ENCODE measurements at places on chromosomes 7 and 10.
A peak's percentile ranks its signal among the peaks of the same experiment; 100 is the strongest.

- no peak for DNase-seq
Observed at GRCh38 chr7:107152011-107152410, 16.8 kb upstream of the HBP1 start.

- no peak for DNase-seq
Observed at GRCh38 chr7:139065323-139065722, 29.5 kb upstream of the ZC3HAV1L start.

DNA sequence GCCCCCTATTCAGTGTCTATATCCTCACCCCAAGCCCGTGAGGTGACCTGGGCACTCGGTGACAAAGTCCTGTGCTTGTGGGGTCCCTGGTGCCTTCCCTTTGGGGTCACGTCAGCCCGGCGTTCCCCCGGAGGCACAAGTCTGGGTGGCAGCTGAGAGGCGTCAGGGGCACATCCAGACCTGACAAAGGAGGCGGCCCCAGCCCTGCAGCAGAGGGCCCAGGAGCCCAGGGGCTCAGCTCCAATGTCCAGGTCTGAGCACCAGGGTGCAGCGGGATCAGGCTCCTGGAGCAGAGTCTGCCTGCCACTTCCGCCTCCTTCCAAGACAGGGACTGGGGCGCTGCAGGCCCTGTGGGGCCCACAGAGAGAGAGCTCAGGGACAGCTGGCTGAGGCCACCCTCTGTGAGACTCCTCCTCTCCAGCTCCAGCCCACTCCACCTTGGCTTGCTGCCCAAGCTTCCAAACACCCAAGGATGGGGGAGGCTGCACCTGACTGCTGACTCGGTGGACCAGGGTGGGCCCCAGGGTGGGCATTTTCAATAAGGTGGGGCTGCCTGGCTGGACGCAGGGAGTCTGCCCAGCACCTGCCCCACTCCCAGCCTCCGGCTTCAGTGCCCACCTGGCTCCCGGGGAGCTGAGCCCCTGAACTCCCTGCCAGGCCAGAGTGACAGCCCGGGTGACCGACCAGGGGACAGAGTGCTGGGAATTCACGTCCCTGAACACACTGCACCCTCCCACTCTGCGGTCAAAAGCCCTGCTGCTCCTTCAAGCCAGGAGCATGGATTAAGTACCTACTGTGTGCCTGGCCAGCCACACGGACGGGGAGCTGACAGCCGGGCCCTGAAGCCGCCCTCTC lies 1.0 kb upstream of the KNDC1 start:
- no peak for DNase-seq

DNA sequence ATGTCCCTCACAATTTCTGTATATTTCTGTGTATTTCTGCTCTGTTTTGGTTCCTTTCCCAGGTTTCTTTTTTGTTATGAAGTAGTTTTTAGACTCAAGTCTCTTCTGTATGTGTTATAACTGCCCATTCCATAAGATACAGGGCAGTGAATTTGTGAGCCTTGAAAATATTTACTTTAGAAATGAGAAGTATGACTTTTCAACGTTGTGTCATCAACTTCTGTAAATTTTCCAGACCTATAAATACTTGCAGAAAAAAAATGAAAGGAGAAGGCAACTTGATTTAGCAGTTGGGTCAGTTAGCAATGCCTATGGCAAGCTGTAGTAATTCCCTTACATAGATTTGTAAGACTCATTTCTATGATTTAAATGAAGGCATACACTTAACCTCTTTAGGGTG lies 11.5 kb downstream of the EGFR start:
- no peak for DNase-seq

DNA sequence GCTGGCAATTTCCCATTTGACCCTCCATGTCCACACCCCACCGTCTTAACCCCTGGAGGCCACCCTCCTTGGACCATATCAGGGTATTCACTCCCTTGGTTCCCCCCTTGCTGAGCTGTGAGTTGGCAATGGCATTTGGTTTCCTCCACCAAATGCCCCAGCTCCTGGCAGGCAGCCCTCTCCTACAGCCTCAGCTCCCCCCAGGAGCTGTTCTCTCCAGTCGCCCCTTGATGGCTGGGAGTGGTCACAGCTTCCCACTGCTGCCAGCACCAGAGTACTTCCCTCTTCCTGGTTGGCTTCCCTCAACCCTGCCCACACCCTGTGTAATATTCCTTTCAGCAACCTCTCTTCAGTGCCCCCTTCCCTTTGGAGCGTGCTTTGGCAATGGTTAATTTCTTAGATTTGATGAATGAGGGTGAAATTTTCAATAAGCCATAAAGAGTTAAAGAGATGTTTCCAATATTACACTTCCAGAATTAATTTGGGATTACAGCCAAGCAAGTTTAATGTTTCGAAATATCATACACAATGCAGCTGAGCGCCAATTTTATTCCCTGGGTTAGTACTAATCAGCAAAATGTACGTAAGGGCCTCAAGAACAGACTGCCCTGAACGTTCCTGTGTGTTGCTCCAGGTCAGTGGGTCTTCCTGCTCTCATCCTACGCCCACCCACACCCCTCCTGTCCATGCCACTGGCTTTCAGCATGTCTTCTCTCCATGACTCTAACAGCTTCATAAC lies 207.1 kb upstream of the NFE2L3 start:
- DNase-seq, result no peak

DNA sequence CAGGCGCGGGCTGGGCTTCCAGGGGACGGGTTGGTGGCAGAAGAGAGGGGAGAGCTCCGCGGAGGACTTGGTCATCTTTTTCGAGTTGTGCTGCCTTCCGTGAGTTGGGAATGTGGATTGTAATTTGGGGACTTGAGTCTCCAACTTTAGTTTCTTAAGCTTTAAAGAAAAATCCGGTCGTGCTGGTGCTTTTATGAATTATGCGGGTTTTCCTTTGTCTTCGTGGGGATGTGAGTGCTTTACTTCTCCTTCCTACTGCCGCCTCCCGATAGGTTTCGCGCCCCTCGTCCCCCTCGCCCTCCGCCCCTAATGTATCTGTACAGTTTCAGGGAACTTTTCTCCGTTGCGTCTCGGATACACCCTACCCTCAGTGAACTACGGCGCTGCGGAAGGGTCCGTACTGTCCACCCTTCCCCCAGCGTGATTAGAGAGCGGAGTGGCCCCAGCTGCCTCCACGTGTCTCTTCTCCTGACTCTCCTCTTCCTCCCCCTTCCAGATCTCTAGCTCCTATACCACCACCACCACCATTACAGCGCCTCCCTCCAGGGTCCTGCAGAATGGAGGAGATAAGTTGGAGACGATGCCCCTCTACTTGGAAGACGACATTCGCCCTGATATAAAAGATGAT lies 649 bp downstream of the SCD start:
- DNase-seq, result no peak

GRCh38 chr7:97871659-97872024 lies 566 bp downstream of the ASNS start:
- peak; percentile 14 for DNase-seq

DNA sequence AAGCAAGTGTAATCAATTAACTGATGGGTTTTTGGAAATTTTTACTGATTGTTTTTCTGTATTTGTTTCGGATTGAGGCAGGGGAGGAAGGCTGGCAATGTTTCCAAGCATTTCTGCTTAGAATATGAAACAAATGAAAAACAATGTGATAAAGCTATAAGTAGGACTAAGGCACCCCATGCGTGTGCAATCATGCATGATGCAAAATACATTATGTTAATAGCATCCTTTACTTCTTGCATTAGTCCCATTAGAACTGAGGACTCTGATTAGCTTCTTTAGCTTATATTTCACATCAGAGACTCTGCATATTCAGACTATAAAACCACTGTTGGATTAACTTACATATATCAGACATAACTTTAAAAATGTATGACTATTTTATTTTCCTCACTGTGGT lies 48.7 kb upstream of the AGMO start:
- DNase-seq, result no peak

DNA sequence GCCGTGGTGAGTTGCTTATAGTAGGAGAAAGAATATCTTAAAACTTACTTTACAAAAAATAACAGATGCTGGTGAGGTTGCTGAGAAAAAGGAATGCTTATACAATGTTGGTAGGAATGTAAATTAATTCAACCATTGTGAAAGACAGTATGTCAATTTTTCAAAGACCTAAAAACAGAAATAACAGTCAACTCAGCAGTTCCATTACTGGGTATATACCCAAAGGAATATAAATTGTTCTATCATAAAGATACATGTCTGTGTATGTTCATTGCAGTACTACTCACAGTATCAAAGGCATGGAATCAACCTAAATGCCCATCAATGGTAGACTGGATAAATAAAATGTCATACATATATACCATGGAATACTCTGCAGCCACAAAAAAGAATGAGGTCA lies 420.4 kb downstream of the AUTS2 start:
- no peak for DNase-seq

DNA sequence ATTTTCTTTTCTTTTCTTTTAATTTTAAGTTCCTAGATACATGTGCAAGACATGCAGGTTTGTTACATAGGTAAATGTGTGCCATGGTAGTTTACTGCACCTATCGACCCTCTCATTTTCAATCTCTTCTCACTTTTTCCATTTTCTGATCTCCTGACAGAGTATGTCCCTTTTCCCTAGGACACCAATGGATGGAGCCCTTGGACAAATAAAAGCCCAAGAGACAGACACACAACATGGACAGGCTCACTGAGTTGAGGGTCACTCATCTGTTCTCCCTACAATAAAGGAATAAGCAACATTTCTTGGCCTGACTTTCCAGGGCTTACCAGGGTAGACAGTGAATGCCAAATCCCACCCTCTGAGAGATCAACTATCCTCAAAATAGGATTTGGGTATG lies 15.2 kb upstream of the UBE2D1 start:
- no peak for DNase-seq

DNA sequence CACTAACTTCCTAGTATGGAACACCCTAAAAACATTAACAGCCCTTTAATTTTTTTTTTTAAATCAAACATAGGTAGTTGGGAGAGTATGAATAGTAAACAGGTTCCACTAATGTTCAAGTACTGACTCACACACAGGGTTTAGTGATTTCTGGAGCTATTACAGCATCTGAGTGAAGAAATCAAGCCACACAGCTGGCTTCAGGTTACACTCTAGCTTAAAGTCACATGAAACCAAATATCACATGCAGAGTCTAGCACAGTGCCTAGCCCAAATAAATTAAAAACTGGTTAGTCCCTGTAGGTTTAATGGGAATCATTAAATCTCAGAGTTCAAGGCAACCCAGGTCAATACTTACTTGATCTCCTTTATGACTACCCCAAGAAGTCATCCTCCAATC lies 11.6 kb downstream of the PANK1 start:
- DNase-seq, result no peak
